ENCODE measurements at places on chromosomes 1 and 21. TPM values are rescaled to one million over a fixed set of nuclear protein-coding genes. Genes with fewer than 3 reads are reported as not detected.

The TTC22 gene
- 3.0 TPM for total RNA-seq

The ZBTB40 gene
- total RNA-seq, result 8.7 TPM

The HAO2 gene
- 5.8 TPM for total RNA-seq

The VSIG8 gene
- total RNA-seq, result 0.24 TPM

The CRTC2 gene
- total RNA-seq, result 9.8 TPM

GRCh38 chr1:162197041-162197531 lies 127.6 kb downstream of the NOS1AP start:
- no peak for DNase-seq

DNA sequence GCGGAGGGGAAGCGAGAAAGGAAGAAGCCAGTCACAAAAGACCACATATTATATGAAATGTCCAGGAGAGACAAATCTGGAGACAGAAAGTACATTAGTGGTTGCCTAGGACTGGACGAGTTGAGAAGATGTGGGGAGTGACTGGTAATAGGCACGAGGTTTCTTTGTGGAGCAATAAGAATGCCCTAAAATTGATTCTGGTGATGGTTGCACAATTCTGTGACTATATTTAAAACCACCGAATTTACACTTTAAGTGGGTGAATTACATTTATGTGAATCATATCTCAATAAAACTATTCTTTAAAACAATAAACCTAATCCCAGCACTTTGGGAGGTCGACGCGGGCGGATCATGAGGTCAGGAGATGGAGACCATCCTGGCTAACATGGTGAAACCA lies 63.1 kb downstream of the ZNF281 start:
- DNase-seq, result no peak

GRCh38 chr1:157119448-157119847 lies 18.7 kb downstream of the ETV3 start:
- no peak for DNase-seq

DNA sequence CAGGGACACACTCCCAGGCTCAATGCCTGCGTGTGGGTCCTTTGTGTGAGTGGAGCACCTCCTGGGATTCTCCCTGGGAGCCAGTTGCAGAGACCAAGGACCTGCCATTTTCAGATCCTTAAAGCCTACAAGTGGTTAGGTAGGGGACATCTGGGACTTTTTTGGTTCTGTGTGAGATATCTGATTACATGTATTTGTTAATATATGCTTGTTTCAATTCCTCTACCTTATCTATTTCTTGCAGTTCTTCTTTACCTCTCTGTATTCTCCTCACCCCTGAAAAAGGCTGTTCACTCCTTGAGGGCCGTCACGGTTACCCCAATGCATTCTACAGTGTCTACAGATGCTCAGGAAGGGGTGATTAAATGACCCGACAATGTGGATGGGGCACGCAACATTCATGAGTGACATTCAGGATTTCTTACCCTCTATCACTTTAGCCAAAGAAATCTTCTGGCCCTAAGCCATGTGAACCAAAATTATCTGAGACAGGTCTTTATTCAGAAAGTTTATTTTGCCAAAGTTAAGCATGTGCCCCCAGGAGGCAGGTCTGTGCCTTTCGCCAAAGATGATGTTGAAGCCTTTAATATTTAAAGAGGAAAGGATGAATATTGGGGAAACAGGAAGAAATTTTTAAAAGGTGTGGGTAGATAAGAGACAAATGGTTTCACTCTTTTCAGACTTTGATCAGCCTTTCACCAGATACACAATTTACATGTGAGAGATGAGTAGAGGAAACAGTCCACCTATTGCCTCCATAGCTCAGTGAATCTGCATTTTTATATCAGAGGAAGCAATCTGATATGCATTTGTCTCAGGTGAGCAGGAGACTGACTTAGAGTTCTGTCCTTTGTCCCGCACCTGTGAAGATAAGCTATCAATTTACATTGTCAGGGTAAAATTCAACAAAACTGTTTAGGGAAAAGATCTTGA lies 44.6 kb upstream of the MPZL1 start:
- no peak for DNase-seq

DNA sequence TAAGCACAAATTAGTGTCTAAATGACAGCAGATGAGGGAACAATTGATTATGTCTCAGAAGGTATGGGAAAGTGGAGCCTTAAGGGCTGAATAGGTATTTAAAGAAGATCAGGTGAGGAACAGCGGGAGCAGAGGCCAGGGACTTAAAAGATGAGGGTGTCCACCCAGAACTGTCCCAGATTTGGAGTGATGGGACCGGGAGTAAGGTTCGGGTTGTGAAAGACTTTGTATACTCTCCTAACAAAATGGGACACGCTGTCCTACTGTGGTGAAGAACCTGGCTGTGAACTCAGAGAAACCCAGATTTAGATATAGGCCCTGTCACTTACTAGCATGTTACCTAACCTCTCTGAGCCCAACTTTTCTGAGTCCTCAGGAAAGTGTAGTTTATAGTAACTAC lies 140.6 kb downstream of the C1orf21 start:
- no peak for DNase-seq

DNA sequence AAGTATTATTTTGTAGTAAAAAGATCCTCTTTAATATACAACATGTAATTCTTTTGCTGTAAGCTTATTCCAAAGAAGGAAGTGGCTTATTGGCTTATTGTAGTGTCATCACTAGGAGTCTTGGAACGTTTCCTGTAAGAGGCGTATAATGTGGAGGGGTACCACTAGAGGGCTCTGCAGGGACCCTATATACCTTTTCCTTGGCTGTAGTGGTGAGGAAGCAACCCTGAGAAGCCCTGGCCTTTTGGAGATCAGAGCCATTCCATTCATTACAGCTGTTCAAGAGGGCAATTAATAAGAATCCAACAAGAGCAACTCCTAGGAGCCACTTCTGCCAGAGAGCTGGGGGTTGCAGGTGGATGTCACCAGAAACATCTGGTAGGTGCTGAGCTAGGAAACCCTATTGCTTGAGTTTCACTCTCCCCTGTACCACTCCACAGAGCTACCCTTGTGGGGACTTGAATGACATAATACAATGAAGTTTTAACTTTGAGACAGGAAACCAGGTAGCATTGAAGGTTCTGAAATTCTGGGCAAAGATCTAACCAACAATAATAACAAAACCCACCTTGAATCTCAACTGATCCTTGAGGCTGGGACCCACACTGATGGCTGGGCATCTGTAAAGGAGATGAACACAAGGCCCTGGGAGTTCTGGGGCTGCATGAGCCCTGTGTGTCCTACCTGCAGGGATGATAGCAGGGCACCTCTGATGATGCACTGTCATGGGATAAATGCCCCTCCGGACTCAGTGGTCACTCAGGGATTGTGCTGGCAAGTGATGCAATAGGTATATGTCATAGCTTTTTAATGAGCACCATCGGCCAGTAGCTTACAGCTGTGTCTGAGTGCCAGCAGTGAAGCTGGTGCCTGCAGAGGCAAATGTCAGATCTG lies 160.2 kb upstream of the COA6 start:
- DNase-seq, result no peak

GRCh38 chr1:235937123-235937522 lies 70.4 kb upstream of the LYST start:
- no peak for DNase-seq

GRCh38 chr1:119909890-119910596 lies 13.7 kb upstream of the ADAM30 start:
- DNase-seq, result no peak

Measured in thymus (tissue), 14 donors.